ENCODE measurements at places on chromosomes 4 and X.

GRCh38 chrX:75230296-75230695 lies 43.6 kb upstream of the UPRT start:
- DNase-seq, result no peak

- DNase-seq, result no peak
These were observed 84.5 kb downstream of the ACOX3 start for GRCh38 chr4:8355864-8356565.

DNA sequence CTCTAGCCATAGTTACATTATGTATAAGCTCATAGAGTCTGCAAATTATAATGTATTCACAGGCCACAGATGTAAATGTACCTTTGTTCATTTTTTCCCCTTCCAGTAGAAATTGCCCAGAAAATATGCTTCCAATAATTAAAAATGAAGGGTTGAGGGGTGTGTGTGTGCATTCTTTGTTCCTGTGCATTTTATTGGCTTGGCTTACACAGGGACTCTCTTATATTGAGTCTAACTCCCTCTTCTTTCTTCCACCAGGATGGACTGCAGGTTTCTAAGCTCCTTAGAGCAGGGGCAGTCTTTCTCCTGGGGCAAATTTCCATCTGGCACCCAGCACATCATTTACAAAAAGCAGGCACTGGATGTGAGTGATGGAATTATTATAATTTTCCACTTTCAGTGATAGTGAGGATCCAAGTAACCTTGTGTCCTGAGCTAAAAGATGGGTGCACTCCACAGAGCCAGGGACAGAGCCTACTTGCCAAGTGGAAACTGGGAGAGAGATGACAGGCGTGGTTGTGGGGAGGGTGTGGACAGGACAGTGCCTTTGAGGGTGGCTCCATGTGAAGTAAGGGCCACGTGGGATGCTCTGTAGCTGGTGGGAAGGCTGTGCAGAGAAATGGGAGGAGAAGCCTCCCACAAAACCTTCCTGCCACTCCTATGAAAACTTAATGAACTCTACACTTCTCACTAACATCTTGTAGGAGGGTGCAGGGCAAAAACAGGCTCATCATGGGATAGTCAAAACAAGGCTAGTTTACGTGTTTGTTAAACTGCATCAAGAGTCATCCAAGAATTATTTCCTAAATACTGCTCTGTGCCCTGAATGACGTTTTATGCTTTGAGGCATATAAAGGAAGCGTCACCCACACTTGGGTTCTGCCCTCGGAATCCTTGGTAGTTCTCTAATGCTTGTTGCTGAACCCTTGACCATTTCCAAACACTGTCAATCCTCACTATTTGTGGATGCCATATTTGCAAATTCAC lies 16.0 kb downstream of the IGFBP7 start:
- DNase-seq, result no peak

- no peak for DNase-seq
These were observed 115.5 kb upstream of the ACSL4 start for GRCh38 chrX:109848461-109849050.

GRCh38 chr4:8143392-8144140 lies 15.0 kb downstream of the ABLIM2 start:
- no peak for DNase-seq

DNA sequence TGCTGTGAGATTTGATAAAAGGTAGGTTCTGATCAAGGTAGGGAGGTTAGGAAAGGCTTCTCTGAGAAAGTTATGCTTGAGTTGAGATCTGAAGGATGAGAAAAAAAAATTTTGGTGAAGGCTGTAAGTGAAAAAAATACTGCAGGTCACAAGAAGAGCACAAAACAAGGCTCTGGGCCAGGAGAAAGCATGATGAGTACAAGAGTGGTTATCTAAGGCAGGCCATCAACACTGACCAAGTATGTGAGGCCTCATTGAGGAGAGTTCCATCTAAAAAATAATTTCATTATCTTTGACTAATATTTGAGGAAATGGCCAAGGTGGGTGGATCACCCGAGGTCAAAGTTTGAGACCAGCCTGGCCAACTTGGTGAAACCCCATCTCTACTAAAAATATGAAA lies 71.6 kb upstream of the SLC4A4 start:
- DNase-seq, result no peak

DNA sequence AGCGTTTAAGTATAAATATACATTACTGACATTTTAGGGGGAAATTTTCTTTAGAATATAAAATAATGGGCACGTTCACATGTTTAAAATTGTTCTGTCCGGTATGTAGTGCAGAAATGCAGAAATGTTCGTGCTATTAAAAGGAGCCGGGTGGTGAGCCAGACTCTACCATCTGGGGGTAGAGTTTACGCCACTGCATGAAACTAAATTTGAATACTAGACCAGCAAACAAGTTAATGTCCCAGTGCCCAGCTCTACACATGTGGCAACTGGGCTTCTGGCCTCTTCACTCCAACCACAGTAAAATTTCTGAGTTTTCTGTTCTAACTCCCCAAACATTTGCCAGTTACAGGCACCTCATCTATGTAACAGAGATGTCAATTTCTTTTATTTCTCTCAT lies 1453.3 kb upstream of the TENM3 start:
- no peak for DNase-seq

- DNase-seq, result no peak
These were observed 115.2 kb upstream of the KIT start for GRCh38 chr4:54542540-54543041.

DNA sequence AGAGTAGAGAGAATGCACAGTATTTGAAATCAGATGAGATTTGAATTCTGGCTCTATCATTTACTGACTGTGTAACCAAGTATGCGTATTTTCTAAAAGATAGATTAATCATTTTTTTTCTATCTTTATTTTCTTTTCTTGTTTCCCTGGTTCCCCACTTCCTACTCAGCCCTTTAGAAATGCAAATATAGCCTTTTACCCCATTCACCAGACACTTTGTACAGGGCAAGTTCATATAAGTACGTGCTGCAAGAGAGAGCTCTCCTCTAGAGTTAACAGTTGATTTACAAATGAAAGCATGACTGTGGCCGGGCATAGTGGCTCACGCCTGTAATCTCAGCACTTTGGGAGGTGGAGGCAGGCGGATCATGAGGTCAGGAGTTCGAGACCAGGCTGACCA lies 17.8 kb upstream of the TDO2 start:
- DNase-seq, result no peak

DNA sequence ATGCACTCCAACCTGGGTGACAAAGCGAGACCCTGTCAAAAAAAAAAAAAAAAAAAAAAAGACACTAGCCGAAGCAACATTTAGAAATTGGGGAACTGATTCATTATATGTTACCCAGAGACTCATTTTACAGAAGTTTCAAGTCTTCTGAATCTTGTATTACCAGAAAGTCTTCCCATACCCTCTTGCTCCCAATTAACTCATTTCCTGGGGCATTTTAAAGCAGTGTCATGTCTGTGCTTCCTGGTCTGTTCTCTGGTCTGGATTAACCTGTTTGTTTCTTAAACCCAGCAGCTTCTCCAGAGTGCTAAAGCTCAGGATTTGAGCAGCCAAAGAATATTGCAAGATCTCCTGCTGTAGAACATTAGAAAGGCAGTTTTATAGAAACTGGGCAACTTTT lies 43.7 kb downstream of the FRMPD3 start:
- no peak for DNase-seq

DNA sequence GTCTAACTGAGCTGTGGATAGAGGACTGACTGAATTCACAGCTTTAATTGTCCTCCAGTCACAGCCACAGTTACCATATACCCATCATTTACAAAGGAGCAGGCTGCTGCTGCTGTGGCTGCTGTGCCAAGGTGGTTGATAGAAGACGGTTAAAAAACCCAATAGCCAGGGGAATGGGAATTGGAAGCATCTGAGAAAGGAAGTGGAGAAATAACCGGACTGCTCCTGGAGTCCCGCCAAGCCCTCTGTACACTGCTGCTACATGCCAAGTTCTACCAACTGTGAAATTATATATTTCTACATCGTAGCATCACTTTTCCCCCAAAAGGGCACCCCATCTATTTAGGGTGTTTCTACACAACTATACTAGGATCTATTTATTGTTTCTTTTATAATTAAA lies 279.7 kb upstream of the ARX start:
- DNase-seq, result no peak

GRCh38 chr4:4677556-4678522 lies 136.0 kb upstream of the STX18 start:
- DNase-seq, result no peak

GRCh38 chrX:9164533-9165426 lies 130.9 kb upstream of the FAM9B start:
- DNase-seq, result no peak

- no peak for DNase-seq
These were observed 16.2 kb downstream of the NOP14 start for GRCh38 chr4:2946812-2947600.

DNA sequence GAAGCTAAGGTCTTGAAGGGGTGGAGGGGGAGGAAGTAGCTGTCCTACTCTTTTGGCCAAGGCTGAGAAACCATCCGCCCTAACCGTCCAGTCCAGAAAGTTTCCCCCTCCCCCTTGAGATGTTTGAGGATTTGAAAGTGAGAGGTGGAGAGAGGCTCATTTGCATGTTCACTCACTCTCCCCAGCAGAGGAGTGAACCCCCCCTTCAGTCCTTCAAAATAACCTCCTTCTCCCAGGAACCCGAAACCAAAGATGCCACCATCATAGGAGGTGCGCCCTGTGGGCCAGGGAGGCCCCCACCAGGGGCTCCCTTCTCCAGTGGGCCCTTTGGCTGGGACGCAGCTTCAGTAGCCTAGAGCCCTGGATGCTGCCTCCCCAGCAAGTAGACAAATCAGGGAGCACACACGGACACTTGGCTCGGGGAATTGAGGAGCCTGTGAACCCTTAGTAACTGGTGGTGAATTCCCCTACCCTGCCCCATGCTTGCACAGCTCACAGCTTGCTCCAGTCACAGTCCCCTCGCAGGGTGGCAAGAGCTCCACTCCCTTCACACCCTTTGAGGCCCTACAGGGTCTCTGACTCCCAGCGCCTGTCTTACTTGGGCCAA lies 25.6 kb downstream of the ELF4 start:
- DNase-seq, result peak; percentile 41

- no peak for DNase-seq
These were observed 9.3 kb downstream of the ATP5ME start for GRCh38 chr4:664713-665231.

DNA sequence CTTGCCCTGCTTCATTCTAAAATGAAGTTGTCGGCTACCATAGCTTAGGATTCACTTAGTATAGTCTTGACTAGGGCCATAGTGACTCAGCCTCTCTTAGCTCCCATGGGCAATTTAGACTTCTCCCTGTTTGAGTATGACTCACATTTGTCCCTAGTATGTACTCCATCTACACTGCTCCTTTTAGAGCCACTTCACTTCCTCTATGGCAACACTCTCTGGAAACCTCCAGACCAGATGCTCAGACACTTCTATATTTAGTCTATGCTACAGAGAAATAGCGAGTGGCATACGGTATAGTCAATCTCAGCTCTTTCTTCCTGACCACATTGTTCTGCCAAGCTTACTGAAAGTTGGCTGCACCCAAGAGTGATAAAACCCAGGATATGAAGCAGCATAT lies 11.2 kb downstream of the MEPE start:
- DNase-seq, result peak; percentile 88

DNA sequence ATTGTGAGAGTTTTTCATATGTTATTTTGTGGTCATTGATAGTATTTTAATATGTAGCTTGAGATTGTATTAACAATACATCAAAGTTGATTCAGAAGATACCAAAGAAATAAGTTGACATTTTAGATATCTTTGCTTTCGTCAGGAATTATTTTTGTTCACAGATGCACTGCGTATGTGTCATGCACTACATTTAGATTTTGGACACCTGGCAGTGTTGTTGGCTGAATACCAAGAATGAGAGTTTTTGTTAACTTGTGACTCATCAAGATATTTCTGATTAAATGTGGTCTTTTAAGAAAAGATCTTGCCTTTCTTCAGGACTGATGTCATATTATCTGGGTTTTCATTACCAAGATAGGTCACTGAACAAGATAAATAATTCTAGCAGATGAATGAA lies 633.4 kb downstream of the CENPC start:
- DNase-seq, result no peak

- DNase-seq, result no peak
These were observed 18.4 kb upstream of the MANBA start for GRCh38 chr4:102779204-102779603.

DNA sequence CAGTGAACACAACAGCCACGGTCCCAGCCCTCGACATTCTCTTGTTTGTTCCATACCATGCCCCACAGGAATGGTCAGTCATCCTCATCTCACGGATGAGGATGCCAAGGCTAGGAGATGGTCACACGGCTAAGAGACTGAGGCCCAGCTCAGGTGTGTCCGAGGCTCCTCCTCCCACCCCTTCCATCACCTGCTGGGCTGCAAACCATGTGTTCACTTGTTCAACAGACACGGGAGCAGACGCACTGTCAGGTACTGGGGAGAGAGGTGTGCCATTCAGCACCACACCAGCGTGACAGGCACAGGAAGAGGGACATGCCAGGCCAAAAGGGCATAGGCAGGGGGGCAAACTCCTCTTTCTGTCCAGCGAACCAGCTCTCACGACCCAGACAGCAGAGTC lies 45.9 kb downstream of the ABLIM2 start:
- DNase-seq, result no peak

GRCh38 chrX:17732138-17732783 lies 5.0 kb upstream of the SCML1 start:
- no peak for DNase-seq

- peak; percentile 63 for DNase-seq
These were observed 3.4 kb downstream of the RHOH start for GRCh38 chr4:40199999-40200874.

DNA sequence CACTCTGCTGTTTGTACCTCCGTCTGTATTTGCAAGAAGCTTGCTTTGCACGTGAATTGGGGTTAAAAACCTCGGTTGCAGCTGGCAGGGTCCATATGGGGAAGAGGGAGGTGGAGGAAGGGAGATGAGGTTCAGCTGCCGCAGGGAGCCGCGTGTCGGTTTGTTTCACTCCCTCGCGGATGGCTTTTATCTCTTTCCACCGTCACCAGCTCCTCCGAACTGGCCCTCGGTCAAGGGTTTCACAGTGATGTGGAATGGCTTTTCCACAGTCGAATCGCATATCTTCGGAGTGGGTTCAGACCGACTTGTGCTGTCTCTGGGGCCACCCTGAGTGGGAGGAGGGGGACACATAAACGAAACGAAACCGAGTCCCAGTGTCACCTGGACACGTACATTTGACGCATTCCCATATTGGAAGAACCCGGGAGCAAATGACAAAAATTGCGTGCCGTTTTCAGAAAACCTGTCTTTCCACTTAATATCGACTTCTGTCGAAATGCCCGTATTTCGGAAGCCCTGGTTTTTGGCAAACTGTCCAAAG lies 929 bp downstream of the ZBTB33 start:
- no peak for DNase-seq

- DNase-seq, result no peak
These were observed 158.7 kb downstream of the DCHS2 start for GRCh38 chr4:154332681-154333421.

- no peak for DNase-seq
These were observed 128.9 kb downstream of the MAB21L2 start for GRCh38 chr4:150710770-150711375.

All from inflammatory macrophage treated with lipopolysaccharide for 1 hour (primary cell).